Inflammatory macrophage (primary cell): ENCODE measurements at places on chromosomes 1 and 21.

- peak; percentile 93 for DNase-seq
Measured at GRCh38 chr1:154431586-154432373, 26.6 kb downstream of the IL6R start.

GRCh38 chr1:27567146-27567526 lies 36.8 kb downstream of the AHDC1 start:
- DNase-seq: no peak

GRCh38 chr1:231818337-231818736 lies 191.7 kb downstream of the DISC1 start:
- DNase-seq: no peak

DNA sequence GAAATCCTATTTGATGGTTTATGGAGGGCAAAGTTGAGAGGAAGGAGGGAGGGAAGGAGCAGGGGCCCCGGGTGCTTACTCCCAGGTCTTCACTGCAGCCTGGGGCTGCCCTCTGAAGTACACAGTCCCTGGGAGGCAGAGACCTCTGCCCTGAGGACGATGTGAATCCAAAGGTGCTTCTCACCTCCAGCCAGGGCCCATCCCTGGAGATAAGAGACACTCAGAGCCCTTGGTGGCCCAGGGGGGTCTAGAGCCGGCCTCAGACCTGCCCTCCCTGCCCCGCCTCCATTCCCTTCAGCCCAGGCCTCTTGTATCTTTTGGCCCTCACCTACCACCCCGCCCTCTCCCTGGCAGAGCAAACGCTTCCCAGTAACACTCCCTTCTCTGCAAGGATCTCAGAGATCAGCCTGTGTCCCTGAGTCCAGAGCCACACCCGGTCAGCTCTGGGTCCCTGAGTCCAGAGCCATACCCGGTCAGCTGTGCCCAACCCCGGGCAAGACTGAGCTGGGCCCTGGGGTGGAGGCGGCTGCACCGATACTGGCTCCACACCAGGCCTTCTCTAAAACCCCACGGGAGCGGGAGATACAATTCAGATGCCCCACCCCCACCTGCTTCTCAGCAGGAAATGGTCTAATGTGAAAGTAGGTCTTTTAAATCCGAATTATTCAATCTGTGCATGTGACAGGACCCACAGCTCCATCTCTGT lies 3.6 kb upstream of the GNB1 start:
- no peak for DNase-seq

- DNase-seq: no peak
Measured at GRCh38 chr1:31433396-31433930, 20.4 kb downstream of the SERINC2 start.

GRCh38 chr1:178093494-178093950 lies 382 bp upstream of the RASAL2 start:
- peak; percentile 93 for DNase-seq

GRCh38 chr1:222546548-222547259 lies 1.2 kb downstream of the HHIPL2 start:
- peak; percentile 4 for DNase-seq

DNA sequence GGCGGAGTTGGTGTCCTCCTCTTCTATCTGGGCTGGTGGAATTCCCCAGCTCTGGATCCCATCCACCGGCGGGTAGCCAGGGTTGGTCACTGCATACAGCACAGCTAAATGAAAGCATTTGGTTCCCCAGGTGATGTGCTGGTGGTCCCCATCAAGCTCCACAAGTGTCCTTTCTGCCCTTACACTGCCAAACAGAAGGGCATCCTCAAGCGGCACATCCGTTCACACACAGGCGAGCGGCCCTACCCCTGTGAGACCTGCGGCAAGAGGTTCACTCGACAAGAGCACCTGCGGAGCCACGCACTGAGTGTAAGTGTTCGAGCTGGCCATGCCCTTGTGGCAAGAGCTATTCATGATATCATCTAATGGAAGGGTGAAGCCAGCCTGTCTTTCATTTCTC lies 15.9 kb downstream of the ZBTB8B start:
- no peak for DNase-seq

GRCh38 chr1:155744711-155745283 lies 55.9 kb downstream of the DAP3 start:
- no peak for DNase-seq
